NCI-H2171 treated with DMSO at 0.1 percent for 48 hours (cell line): ENCODE measurements at places on chromosomes 4 and X.

DNA sequence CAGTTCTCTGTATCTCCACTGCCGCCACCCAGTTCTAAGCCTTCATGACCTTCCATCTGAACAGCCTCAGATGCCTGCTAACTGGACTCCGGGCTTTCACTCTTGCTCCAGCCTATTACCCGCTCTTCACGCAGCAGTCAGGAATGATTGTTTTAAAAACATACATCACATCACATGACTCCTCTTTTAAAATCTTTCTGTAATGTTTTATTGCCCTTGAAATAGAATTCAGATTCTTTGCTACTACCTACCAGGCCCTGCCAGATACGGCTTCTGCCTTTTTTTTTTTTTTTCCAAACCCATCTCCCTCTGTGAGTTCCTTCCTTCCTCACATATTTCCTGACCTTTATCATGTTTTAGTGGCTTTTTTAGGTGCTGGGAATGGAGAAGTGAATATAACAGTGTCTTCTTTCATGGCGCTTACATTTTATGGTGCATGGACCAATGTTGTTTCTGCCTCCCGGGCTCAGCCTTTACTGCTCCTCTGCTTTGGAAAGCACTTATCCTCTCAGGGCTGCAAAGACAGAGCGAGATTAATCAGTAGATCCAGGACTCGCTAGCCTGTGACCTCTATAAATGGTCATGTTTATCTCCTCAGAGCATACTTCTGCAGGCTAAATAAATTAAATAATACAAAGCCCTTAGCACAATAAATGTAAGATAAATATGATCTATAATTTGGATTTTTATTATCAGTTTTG lies 58.0 kb downstream of the FBXO8 start:
- no peak for DNase-seq

DNA sequence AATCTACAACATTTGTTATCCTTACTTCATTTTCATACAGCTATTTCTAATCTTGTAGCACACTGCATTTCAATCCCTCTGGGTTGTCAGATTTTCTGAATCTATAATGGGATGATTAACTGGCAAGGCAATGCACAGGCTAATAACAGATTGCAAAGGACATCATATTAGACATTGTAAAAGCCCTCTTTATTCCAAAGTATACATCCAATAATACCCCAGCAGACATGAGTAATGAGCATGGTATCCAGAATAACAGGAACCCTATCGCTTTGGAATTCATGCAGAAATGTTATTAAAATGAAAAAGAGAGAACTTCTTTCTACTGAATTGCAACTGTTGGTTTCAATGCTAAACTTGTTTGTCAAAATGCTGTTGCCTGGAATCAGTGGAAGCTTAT lies 122.9 kb downstream of the C4orf33 start:
- DNase-seq: no peak

GRCh38 chr4:163651761-163652160 lies 157.3 kb downstream of the TMA16 start:
- DNase-seq: no peak

- no peak for DNase-seq
These were observed 204.3 kb downstream of the TRAM1L1 start for GRCh38 chr4:116881077-116881476.

- DNase-seq: no peak
These were observed 118.4 kb downstream of the DTHD1 start for GRCh38 chr4:36399762-36400353.

DNA sequence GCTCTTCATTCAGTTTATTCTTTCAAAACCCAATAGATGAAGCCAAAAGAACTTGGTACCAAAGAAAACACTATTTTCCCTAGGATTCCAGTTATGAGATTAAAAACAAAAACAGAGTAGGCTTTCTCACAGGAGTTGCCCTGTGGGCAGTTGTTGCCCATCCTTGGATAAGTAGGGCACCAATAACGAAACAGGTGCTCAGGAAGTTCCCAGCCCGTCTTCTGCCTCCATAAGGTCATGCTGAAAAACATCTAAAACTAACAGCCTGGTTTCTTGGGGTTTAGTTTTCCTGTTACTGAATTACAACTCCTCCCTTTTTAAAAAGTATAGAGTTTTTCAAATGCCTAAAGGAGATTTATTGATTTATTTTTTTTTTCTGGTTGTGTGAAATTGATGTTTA lies 14.7 kb downstream of the TSPAN5 start:
- no peak for DNase-seq
